ENCODE measurements at places on chromosomes 16 and 17.

DNA sequence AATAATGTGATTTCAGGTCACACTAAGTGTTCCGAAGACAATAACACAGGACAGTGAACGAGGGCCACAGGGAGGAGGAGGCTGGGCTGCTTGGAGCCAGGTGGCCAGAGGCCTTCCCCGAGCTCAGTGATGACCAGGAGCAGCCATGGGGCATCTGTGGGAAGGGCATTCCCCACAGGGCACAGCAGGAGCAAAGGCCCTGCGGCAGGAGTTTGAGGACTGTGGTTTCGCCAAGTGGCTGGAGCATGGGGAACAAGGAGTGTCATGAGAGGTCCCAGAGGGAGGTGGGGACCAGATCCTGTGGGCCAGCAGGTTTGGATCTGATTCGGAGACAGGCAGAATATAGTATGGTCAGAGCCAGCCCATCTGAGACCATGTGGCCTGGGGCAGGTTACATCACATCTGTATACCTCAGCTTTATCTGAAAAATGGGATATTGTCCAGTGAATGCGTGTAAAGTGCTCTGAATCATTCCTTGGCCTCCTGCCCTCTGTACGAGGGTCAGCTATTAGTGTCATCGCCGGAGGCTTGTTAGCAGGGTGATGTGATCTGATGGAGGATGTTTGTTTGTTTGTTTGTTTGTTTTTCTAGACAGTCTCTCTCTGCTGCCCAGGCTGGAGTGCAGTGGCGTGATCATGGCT lies 176.8 kb downstream of the KATNIP start:
- DNase-seq: no peak

GRCh38 chr17:48055531-48056245 lies 7.5 kb downstream of the NFE2L1 start:
- DNase-seq: peak; percentile 79

GRCh38 chr16:54847207-54847606 lies 83.5 kb upstream of the IRX5 start:
- DNase-seq: no peak

GRCh38 chr16:78098595-78099270 lies 721 bp upstream of the WWOX start:
- DNase-seq: no peak

DNA sequence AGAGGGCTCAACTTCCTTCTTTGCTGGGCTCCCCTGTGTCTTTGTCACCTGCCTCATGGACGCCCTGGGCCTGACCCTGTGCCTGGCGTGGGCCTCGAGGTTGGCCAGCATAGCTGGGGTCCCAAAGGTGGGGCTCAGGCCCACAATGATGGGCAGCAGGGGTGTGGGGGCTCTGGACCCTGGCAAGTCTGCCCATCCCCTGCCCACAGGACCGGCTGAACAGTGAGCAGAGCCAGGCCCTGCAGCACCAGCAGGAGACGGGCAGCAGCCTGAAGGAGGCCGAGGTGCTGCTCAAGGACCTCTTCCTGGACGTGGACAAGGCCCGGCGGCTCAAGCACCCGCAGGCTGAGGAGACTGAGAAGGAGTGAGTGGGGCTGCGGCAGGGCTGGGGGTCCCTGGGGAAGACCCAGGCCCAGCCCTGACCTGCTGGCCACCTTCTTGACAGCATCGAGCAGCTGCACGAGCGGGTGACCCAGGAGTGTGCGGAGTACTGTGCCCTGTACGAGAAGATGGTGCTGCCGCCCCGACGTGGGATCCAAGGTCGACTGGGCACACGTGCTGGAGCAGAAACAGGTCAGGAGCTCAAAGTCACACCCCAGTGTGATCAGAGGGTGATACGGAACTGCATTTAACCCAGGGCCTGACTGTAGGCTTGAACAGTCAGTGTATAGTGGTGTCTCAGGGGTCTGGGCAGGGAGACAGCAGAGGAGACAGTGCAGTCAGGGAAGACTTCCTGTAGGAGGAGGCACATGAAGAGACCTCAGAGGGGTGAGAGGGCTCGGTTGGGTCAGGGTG lies 3.8 kb downstream of the EVPLL start:
- DNase-seq: no peak
